ENCODE measurements at places on chromosomes 5 and 9.

DNA sequence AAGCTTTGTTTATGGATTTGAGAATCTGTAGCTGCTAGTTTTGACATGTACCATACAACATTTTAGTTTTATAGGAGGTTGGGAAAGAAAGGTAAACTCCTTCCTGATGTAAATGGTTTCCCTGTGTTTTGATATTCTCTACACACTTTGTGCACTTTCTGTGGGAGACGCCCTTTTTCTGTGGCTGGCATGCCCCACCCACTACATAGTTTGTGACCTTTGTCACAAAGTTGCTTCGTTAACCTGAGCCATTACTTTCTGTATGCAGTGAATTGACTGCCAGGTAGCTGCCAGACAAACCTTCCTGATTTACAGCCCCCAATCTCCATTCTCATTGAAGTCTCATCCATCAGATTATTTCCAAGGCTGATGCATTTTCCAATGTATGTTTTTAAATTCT is 90.6 kb downstream of the NLN start:
- DNase-seq, result no peak

DNA sequence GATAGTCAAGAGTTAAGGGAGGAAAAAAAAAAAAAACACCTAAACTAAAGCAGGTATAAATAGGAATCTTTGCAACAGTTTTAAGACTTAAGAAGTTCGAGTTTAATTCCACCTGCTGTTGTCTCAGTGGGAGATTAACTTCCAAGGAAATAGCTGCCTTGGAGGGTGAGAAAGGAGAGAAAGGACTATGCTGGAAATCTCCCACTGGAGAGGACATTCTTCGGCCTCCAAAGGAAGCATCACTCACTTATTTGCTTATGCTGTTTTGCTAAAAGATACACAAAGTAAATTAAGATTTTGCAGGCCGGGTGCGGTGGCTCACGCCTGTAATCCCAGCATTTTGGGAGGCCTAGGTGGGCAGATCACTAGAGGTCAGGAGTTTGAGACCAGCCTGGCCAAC is 317.9 kb upstream of the MPDZ start:
- DNase-seq, result no peak

DNA sequence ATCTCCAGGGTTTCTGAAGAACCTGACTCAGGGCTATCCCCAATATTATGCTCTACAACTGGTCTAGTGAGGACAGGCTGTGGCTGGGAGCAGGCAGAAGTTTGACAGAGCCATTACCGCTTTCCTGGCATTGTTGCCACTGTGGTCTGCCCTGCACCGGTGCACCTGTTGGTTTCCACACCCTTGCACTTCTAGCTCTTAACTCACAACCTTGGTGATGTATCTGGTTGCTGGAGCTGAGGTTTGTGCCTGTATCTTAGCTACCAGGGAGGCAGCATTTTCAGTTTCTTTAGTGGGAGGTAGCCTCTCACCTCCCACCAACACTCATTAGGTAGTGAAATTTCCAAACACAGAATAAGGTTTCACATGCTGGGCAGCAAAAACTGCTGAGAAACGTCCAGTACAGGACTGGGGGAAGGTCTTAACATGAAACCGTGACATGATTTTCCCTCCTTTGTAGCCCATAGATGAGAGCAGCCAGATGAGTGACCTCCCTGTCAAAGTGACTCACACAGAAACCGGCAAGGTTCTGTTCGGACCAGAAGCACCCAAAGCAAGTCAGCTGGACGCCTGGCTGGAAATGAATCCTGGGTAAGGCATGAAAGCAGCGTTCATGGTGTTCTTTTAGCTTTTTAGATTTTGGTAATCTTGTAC is 57.7 kb downstream of the SMARCA2 start:
- no peak for DNase-seq

DNA sequence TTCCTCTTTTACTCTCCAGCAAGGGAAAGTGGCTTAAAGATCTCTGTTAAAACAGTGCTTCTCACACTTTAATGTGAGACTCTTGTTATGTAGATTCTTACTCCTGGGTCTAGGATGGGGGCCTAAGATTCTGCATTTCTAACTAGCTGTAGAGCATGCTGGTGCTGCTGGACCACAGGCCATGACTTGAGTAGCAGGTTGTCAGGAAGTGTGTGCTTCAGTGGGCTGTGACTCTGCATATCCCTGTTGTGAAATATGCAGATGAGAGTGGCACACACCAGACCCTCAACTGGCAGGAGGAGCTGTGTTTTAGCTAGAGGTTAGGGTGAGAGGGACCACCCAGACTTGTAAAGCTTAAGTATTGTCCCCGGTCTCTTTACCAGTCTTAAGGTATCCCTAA is 191.1 kb upstream of the DMRT1 start:
- DNase-seq, result peak; percentile 6

- DNase-seq, result no peak
Observed at GRCh38 chr5:74519679-74520078, 120.8 kb downstream of the ENC1 start.

DNA sequence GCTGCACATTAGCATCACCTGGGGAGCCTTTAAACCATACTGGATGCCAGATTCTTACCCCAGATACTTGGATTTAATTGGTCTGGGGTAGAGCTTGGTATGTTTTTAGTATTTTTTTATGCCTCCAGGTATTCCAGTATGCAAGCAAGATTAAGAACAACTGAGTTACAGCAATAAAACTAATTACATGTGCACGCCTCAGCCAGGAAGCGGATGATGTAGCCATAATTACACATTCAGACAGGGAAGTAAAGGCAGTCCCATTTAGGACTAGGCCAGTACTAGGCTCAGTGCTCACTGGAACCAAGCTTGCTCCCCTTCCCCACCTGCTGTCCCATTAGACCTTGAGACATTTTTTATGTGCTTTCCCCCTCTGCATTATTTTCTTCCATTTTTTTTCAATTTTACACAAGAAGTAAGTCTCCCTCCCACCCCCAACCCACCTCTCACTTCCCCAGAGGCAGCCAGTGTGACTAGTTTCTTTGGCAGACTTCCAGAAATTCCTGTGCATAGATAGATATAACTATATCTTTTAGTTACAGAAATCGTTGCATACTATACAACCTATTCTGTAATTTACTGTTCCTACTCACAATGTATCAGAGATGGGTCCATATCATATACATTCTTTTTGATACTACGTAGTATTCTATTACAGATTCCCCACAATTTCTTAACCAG is 7.1 kb upstream of the GNAQ start:
- DNase-seq, result no peak

DNA sequence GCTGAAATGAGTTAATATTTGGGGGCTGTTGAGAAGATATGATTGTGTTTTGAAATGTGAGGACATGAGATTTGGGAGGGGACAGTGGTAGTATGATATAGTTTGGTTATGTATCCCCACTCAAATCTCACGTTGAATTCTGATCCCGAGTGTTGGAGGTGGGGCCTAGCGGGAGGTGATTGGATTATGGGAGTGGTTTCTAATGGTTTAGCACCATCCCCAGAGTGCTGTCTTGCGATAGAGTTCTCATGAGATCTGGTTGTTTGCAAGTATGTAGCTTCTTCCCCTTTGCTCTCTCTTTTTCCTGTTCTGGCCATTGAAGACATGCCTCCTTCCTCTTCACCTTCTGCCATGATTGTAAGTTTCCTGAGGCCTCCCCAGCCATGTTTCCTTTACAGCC is 386.0 kb downstream of the ARRDC3 start:
- DNase-seq, result no peak

DNA sequence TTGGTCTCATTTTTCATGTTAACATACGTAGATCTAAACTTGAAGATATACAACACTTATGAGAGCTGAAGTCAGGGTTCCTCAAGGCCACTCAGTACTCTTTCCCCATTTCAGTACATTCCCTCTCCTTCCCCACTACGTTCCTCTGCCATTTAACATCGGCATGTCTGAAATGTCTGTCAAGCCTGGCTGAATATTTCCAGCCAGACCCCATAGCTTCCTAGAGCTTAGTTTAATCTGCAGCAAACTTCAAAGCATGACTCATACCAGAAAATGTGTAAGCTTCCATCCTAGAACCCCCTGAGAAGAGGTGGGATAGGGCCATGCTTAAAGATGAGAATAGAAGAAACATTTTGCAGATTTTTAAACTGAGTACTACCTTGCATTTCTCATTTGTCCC is 6.2 kb downstream of the GZMA start:
- no peak for DNase-seq

DNA sequence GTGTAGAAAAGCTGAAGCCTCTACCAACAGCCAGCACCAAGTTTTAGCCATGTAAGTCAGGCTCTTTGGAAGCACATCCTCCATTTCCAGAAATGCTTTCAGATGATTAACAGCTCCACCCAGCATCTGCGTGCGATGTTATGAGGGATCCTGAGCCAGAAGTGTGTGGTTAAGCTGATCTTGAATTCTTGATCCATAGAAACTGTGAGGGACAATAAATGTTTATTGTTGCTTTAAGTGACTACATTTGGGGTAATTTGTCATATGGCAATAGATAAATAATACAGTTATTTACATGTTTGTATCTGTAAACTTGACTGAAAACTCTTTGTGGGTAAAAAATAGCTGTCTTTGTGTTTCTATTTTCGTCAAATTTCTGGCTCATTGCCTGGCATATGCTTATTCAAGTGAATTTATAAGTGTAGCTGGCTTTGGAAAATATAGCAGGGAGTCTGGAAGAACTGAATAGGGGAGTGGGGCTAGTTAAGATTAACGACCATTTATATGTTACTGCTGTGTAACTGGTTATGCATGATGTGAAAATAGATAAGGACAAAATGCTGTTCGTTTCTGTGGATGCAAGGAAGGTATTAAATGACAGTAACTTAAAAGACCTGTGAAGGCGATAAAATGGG is 234.1 kb downstream of the LRRC70 start:
- DNase-seq, result no peak

DNA sequence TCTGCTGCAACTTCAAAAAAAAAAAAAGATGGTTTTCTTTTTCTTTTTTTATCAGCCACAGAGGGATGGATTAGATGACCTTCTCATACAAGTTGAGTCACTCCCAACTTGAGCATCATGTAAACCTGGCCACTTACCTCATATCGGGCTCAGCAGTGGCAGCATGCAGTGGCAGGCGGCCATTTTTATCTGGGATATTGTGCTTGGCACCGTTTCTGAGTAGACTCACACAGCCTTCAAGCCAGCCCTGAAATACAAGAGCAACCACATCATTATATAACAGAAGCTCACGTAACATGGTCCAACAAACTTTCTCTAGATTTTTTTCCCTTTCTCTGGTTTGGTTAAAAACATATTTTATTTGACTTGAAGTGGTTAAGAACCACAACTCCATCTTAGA is 62.6 kb downstream of the ANKRD55 start:
- no peak for DNase-seq
